ENCODE measurements at places on chromosomes 11 and 22.

DNA sequence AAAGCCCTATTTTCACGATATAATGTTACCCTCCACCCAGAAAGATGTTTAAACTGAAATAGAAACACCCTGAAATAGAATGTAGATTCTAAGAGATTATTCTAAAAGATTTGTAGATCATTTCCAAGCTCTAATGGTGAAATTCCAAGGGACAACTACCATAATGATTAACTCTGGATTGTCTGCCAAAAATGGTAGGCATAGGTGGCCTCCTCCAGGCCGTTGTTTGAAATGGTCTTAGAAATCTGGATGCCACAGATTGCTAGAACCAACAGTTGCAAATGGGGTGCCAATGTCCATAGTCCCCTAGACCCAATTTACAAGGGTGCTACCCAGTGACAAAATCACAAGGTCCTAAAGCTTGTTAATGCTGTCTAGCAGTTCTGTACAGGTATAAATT, 6.7 kb upstream of the SLC6A5 start:
- no peak for DNase-seq

GRCh38 chr11:47101406-47101805, 75.3 kb downstream of the ARFGAP2 start:
- no peak for DNase-seq

GRCh38 chr22:19005905-19006304, 69.8 kb upstream of the PRODH start:
- no peak for DNase-seq

- no peak for DNase-seq
These were observed 135.2 kb upstream of the C11orf58 start for GRCh38 chr11:16603245-16603644.

GRCh38 chr22:30564045-30564760, 10.3 kb downstream of the GAL3ST1 start:
- DNase-seq, result no peak

DNA sequence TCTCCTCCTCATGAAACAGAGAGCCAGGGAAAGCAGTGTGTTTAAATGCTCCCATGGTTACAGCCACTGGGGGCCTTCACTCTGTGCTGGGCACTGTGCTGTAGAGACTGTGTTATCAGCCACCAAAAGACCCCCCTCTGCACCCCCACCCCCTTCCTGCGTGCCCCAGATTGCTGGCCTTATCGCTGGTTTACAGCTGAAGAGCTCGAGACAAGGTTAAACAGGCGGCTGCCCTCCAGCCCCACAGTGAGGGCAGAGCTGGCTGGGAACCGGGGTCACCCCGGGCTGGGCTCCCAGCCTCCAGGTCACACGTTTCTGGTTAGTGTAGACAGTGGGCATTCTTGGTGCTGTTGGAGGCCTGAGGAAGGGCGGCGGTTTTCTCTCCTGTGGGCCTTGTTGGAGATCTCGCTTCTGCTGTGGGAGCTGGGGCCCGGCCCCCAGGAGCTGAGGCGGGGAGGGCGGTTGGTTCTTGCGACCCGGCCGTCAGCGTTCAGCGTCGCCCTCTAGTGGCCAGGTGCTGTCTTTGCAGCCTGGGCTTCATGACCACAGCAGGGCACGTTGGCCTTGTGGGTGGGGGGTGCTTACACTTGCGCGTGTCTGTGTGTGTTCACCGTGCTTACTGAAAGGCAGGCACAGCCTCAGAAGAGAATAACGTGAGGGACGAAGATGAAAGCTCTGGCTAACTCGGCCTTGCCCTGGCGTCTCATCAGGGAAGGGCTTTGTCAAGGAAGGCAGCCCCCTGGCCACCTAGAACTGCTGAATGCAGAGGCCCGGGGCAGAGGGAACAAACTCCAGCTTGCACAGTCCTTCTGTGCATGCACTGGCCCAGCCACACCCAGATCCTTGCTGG, 40.8 kb downstream of the TBC1D22A start:
- peak; percentile 51 for DNase-seq

GRCh38 chr11:121692236-121692635, 239.5 kb upstream of the SORL1-AS1 start:
- DNase-seq, result no peak

DNA sequence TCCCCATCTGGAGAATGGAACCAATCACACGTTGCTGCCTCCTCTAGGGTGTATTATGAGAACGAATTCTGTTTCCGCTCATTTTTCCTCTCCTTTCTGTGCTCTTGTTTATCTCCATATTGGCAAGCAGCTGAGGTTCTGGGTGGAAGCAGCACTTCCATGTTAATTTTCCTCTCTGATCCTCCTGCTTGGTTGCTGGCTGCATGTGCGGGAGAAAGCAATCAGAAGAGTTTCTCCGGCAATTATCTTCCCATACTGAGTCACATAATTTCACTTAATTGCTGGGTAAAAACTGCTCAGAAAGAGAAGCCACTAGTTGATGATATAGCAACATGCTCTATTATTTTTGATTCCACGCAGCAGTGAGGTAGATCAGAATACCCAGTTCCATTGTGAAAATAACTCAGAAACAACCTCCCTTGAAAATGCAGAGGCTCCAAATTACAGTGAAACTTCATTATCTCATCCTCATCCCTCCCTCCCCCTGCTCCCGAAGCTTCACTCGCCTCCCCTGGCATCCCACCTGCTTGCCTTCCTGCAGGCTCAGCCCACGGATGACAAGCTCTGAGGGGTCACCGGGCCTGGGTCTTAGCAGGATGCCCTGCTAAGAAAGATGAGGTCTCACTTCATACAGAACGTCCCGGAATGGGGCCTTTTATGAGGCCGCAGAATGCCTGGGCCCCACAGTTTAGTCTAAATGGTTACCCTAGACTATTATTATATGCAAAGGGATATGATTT, 20.4 kb downstream of the FXYD6 start:
- no peak for DNase-seq

GRCh38 chr11:126481303-126481680, 125.8 kb downstream of the ST3GAL4 start:
- DNase-seq, result no peak

GRCh38 chr11:35246745-35247144, 107.8 kb downstream of the CD44 start:
- DNase-seq, result no peak

DNA sequence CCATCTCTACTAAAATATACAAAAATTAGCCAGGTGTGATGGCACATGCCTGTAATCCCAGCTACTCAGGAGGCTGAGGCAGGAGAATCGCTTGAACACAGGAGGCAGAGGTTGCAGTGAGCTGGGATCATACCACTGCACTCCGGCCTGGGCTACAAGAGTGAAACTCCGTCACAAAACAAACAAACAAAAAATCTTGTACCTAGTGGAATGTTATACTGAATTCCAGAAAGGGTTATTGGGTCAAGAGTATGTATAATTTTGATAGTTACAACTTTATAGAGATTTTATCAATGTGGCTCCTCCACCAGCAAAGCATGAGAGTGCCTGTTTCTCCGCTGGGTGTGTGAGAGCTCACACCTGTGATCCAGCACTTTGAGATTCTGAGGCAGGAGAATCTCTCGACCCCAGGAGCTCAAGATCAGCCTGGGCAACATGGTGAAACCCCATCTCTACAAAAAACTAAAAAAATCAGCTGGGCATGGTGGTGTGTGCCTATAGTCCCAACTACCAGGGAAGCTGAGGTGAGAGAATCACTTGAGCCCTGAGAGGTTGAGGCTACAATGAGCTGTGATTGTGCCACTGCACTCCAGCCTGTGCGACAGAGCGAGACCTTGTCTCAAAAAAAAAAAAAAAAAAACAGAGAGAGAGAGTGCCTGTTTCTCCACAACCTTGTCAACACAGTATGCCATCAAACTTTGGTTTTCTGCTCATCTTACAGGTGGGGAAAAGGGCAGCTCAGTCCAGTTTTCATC, 12.7 kb upstream of the FOLR1 start:
- no peak for DNase-seq

GRCh38 chr11:36129955-36130354, 159.3 kb downstream of the COMMD9 start:
- no peak for DNase-seq
